ENCODE measurements at places on chromosomes 5 and 9. TPM values are rescaled to one million over a fixed set of nuclear protein-coding genes. Genes with fewer than 3 reads are reported as not detected.

The TXNDC8 gene
- total RNA-seq, result not detected

The HRCT1 gene
- total RNA-seq, result 5.2 TPM

The ALDOB gene
- total RNA-seq, result not detected

The RASGEF1C gene
- not detected for total RNA-seq

The ELOVL7 gene
- total RNA-seq, result not detected

The CDX1 gene
- total RNA-seq, result not detected

The PTPN3 gene
- total RNA-seq, result not detected

The GDA gene
- total RNA-seq, result not detected

The DMRT3 gene
- not detected for total RNA-seq

The RLN1 gene
- total RNA-seq, result not detected

The ADAMTS16 gene
- total RNA-seq, result not detected

The SPINK13 gene
- not detected for total RNA-seq

The CBY3 gene
- not detected for total RNA-seq

The SLC22A4 gene
- 5.4 TPM for total RNA-seq

The BHMT gene
- total RNA-seq, result not detected

Measured in endothelial cell of umbilical vein (primary cell).